NCI-H2081 treated with DMSO at 0.1 percent for 48 hours (cell line): ENCODE measurements at places on chromosomes 5 and 9.

DNA sequence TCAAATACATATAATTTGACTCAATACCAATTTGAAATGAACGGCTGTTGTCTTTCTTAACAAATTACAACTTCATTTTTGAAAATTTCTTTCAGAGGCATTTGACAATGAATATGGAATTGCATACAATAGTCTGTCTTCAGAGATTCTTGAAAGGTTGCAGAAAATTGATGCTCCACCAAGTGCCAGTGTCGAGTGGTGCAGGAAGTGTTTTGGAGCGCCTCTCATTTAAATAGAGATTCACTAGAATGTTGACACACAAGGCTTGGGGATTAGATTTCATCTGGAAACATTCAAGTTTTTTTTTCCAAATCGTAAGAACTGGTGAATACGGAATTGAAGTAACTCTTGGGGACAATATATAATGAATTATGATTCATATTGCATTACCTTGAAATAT, 8.1 kb downstream of the RPS6 start:
- DNase-seq = no peak

DNA sequence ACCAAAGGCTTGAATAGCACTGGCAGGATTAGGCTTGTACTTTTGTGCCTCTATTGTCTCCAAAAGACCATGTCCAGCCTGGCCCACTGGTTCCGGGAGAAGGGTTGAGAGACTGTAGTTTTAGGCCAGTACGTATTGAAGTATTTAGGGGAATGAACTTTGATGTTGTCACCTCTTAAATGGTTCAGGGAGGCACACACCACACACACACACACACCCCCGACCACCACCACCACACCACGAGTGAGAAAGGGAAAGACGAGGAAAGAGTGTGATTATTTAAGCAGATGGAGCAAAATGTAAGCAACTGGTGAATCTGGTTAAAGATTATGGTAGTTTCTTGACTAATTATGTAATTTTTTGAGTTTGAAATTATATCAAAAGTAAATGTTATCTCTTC, 61.6 kb downstream of the NIPBL start:
- DNase-seq = no peak

DNA sequence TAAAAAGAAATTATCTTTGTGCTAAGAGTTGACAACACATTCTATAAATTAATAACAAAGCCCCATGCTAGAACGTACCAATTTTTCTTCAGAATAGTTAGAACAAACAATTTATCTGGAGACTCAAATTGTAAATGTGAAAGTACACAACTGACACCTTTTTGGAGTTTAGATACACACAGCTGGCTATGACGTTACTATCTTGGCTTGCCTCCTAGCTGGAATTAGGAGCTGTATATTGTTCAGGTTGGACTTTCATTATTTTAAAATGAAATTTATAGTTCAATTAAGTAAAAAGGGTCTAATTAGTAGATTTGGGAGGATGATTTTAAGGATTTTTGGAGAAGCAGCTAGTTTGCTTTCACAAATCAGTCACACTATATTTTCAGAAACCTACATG, 393.9 kb upstream of the RIOK2 start:
- no peak for DNase-seq

DNA sequence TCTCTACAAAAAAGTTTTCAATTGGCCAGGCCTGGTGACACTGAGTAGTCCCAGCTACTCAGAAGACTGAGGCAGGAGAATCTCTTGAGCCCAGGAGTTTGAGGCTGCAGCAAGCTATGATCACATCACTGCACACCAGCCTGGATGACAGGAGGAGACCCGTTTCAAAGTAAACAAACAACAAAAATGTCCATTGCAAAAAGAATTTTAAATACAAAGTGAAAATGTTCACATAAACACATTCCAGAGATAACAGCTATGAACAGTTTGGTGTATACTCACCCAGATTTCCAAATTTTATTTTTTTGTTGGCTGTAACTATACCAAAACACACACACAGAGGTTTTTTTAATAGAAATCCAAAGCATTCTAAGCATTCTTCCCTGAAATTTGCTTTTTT, 39.8 kb downstream of the ADRA1B start:
- DNase-seq = no peak

- DNase-seq = no peak
These were observed 200.4 kb downstream of the ARRDC3 start for GRCh38 chr5:91182763-91183162.

DNA sequence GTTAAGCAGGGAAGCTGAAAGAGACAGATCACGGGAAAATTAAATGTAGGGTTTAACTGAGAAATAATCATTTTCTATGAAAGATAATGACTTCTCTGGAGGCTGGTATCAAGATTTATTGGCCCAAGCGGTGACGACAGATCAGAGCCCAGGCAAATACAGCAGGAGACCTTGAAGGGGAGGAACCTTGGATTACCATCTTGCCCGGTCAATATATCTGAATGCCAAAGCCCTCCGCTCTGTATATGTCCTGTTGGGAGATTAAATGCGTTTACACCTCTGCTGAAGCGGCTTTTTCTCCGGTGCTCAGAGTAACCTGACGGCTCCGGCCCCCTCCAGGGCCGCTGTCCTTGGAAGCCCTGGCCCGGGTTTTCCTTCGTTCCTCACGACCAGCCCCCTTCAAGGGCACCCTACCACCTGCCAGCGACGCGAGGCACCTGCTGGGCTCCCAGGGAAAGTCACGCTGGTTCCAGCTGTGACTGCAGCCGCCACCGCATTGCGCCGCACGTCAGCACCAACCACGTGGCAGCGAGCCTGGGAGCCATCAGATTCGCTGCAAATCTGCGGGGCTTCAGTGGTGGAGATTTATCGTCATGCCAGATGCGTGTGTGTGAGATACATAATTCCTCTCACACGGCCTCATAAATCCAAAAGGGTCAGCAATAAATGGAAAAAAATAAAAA, 4.4 kb upstream of the QSOX2 start:
- DNase-seq = no peak

- no peak for DNase-seq
These were observed 568.8 kb downstream of the TLR4 start for GRCh38 chr9:118273048-118273447.

DNA sequence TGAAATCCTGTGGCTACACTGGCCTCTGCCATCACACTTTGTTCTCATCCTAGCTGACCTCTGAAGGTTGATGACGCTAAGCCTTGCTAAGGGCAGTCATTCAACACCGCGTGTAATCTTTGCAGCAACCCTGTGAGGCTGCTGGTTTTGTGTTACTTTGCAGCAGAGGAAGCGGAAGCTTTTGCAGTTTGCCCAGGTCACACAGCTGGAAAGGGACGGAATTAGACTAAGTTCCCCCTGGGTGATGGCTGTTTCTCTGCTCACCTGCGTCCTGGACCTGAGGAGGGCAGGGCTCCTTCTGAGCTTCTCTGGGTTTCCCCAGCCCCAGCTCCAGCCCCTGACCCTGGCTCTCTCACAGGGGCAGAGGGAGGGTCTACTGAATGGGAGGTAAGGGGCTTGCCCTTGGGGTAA, 7.3 kb upstream of the SLC25A51 start:
- no peak for DNase-seq

GRCh38 chr9:21615446-21615845, 133.3 kb upstream of the IFNE start:
- DNase-seq = no peak

- no peak for DNase-seq
These were observed 60.0 kb upstream of the CDH6 start for GRCh38 chr5:31133488-31133887.

DNA sequence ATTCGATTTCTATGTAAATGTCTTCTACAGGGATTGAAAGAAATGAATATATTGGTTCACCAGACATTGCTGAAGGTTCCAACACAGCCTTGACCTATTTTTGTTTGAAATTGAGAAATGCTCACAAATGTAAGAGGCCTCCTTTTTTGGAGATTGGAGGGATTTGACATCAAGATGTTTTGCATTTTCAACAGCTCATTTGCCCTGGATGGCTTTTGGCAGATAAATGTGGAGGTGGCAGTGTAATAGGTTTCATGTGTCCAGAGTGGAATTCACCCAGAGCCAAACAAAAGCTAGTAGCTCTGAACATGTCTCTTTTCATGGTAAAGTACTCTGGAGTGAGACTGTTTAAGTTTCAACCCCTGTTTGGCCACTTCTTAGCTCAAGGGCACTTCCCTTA, 77.3 kb downstream of the PALM2AKAP2 start:
- no peak for DNase-seq

DNA sequence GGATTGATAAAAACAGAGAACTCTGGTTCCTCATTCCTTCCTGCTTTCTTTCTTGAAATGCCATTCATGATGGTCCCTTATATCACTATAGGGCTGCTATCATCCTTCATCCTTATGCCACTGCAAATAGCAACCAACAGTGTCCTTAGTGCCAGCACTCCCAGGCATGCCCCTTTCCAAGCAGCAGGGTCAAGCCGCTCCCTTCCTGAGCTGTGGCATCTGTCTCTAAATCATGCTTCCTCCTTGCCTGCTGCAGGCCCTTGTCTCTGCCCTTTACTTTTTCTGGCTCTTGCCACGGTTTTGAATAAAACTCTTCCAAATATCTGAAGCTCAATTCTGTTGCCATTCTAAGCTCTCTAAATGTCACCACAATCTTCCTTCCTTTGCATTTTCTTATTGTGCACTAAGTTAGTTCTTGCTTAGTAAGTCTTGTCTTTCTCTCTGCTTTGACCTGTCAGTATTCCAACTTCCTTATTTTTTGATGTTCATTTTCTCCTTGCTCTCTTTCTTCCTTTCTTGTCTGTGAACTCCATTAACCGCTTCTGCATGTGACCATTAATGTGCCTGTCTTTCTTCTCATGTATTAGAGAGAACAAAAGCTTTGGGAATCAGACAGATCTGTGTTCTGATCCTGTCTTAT, 19.9 kb downstream of the TLR4 start:
- no peak for DNase-seq

GRCh38 chr9:86575137-86575536, 220.9 kb upstream of the TUT7 start:
- no peak for DNase-seq

- no peak for DNase-seq
These were observed 147.6 kb downstream of the NR2F1-AS1 start for GRCh38 chr5:93433422-93433821.

DNA sequence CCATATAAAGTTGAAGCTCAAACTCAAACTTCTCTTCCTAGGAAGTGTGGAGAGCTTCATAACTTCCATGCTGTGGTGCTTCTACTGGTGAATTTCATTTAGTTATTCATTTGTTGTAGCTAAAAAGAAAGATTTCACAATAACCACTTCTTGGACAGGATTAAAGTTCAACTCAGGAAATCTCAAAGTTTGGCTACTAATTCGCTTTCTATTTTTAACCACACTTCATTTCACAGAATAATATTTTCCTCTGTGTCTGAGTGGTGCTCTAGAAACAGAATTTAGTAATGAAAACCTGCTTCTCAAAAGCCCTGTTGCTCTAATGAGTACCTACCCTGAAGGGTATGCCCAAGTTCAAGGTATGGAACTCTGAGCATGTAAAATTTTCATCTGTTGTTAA, 73.9 kb downstream of the ACTBL2 start:
- DNase-seq = no peak

GRCh38 chr5:134549714-134550113, 24.2 kb downstream of the JADE2 start:
- DNase-seq = no peak

GRCh38 chr5:161988077-161988476, 79.5 kb upstream of the GABRG2 start:
- no peak for DNase-seq

DNA sequence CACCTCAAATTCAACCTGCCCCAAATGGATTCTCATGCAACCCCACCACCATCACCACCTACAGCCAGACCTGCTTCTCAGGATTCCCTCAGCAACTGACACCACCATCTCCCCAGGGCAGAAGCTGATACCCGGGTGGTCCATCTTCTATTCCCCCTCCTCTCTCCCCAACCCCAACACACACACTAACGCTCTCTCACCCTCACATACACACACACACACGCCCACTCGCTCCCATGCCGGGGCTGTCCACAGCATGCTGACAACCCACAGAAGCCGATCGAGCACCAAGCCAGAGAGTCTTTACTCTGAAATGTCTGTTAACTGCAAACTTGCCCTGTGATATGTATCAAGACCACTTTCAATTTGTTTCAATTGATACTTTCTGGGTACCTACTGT, 28.4 kb downstream of the B4GALT1 start:
- no peak for DNase-seq

- DNase-seq = no peak
These were observed 559.0 kb upstream of the DAP start for GRCh38 chr5:11319836-11320580.

GRCh38 chr5:142397178-142397577, 72.4 kb upstream of the SPRY4 start:
- DNase-seq = no peak

DNA sequence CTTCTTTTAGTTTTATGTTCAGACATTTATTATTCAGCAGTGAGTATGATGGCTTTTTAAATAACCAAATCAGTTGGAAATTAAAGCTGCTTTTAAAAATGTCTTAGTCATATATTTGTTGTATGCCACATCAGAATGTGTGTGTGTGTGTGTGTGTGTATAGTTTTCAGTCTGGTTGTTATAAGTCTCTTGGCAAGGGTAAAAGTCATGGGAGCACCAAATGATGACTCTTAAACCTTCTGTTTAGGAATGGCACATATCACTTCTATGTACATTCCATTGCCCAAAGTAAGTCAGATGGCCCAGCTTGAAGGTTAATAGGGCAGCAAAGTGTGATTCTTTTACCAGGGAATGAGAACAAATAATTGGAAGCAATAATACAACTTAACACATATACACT, 135.9 kb downstream of the RNF180 start:
- DNase-seq = no peak

DNA sequence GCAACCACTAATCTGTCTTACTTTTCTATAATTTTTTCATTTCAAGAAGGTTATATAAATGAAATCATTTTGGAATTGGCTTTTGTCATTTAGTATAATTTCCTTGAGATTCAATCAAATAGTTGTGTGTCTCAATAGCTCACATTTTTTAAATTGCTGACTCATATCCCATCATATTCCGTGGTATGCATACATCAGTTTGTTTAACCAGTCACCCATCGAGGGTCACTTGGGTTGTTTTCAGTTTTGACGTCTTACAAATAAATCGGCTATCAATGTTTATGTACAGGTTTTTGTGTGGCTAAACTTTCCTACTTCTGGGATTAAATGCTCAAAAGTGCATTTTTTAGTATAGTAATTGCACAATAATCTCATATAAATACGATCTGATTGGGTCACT, 185.5 kb downstream of the TAF11L14 start:
- no peak for DNase-seq

- no peak for DNase-seq
These were observed 5.5 kb downstream of the DNAJB5 start for GRCh38 chr9:34994900-34995669.

DNA sequence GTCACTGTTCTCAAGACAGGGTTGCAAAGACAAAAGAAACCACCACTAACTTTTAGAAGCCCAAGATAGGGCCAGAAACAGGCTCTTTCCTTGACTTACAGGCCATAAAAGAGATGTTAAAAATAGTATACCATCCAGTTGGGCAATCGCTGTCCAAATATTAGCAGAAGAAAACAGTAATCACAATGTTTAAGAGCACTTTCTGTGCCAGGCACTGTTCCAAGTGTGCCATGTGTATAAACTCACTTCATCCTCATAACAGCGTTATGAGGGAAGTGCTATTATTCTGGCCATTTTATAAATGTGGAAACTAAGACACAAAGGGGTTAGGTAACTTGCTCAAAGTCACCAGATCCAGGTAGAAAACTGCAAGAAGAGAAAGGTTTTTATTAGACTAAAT, 111.7 kb downstream of the KCNN2 start:
- DNase-seq = no peak

GRCh38 chr5:137778772-137779564, 24.8 kb upstream of the HNRNPA0 start:
- DNase-seq = no peak

- no peak for DNase-seq
These were observed 22.2 kb upstream of the MYOT start for GRCh38 chr5:137845472-137845871.

- DNase-seq = no peak
These were observed 489.4 kb upstream of the WWC1 start for GRCh38 chr5:167801999-167802398.
